ENCODE measurements at places on chromosomes 4 and X. TPM values are rescaled to one million over a fixed set of nuclear protein-coding genes. Genes with fewer than 3 reads are reported as not detected.

DNA sequence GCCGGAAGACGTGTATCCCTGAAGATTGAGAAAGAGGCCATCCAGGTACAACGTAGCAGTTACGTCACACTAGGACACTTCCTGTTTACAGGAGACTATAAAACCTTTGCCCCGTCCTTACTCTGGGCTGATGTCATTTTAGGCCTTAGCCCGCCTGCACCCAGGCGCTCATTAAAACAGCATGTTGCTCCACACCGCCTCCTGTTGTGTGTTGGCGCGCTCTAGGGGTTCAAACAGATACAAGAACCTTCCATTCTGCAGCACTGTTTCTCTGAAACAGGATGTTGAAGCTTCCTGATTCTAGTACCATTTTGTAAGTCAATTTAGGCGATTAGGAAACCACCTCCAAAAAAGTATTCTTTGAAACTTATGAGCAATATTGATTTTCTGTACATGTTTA lies 722.1 kb downstream of the PCDH7 start:
- DNase-seq: no peak

ODAPH gene
- total RNA-seq: not detected

DNA sequence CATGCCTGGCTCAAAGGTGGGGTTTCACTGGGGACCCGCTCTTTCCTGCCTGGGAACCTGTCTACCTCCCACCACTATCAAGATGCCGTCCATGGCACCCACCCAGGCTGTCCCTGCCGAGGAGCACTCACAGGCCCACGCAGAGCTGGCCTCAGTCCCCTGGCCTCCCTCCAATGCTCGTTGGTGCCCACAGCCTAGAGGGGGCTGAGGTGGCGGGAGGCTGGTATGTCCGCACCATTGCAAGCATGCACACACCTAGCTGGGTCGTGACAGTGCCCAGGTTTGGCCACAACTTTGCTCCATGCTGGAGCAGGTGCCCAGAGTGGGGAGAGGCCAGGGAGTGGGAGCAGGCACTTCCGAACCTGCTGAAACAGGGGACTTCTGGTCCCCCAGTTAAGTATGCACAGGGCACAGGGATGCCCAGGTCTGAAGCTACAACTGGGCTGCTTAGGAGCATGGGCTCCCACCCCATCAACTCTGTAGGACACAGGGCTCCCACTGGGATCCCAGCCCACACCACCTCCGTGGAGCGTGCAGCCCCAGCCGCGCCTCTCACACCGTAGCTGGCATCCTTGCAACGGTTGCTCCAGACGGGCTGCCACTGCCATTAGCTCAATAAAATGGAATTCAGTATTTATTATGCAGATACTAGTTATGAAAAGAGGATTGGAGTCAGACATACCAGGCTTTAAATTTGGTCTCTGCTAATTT lies 1376.1 kb upstream of the TENM3 start:
- DNase-seq: no peak

SHROOM4 gene
- 8.3 TPM for total RNA-seq

TBL1X gene
- 9.4 TPM for total RNA-seq

DNA sequence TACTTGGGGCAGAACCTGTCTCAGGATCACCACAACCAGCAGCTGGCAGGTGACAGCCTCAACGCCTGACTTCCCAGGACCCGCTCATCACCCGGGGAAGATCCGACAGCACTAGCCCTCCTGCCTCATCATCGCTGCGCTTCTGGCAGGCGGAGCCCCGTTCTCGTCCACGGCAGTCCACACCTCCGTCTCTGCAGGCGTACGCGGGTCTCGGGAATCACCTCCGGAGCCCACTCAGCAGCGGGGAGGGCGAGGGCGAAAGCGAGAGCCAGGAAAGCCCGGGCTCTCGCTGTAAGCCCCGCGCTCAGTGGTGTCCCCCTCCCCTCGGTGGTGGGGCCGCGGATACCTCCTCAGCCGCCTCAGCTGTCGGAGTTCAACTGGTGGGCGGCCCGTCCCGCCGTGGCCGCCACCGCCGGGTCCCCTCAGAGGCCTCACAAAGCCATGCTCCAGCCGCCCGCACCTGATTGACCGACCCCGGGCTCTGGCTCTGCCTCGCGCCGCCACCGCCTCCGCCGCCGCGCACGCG lies 518 bp upstream of the CNKSR2 start:
- DNase-seq: no peak

DNA sequence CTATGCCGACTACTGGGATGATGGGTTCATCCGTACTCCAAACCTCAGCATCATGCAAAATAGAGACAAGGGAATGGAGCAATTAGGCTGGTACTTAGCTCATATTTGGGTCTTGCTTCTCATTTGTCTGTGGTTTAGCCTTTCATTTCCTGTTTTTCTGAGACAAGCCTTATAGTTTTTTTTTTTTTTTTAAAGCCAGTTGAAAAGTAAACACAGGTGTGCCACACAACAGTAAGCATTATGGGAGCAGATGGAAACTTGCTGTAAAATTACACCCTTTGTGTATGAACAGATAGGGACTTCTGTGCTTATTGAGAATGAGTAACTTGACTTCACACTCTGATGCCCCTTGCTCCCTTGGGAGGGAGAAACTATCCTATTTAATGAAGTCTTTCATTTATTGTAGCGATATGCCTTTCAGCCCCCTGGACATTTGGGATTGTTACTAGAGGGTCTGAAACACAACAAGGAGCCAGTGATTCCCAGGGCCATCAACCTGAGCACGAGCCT lies 13.7 kb downstream of the RASSF6 start:
- no peak for DNase-seq

ALG13 gene
- 21.6 TPM for total RNA-seq

GRCh38 chr4:151879705-151880445 lies 119.1 kb upstream of the GATB start:
- DNase-seq: no peak

DNA sequence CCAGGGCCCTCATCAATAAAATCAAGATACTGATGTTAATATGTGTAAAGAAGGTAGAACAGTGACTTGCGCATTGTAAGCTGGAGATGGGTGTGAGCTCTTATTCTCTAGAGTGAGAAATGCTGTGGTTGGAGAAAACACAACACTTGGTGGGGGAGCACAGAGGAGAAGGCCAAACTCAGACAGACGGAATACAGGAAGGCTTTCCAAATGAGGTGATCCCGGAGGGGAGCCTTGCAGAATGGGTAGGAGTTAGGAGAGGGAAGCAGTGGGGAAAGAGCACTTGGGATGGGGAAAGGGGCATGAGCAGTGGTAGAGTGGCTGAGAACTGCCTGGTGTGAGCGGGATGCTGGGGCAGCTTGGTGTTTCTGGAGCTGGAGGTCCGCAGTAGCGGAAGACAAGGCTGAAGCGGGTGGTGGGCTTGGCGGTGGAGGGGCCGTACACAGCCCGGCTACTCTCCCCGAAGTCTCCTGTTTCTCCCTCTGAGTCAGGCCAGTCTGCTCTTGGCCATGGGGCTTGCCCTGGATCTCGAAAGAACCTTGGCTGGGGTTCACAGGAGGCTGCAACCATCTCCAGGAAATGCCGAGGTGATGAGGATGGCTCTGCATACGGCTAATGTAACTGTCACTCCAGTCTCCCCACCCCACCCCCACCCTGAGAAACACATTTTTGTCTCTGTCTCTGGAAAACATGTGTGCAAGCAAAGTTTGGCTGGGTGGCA lies 11.3 kb upstream of the PLAC1 start:
- DNase-seq: peak; percentile 31

DNA sequence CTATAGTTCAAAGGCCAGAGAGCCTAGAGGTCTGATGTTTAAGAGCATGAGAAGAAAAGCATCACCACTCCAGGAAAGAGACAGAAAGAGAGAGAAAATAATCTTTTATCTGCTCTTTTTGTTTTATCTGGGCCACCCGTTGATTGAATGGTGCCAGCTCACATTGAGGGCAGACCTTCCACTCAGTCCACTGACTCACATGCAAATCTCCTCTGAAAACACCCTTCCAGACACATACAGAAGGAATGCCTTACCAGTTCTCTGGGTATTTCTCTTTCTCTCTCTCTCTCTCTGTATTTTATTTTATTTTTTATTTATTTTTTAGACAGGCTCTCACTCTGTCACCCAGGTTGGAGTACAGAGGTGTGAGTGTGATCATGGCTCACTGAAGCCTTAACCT lies 252.5 kb downstream of the DTHD1 start:
- no peak for DNase-seq

DNA sequence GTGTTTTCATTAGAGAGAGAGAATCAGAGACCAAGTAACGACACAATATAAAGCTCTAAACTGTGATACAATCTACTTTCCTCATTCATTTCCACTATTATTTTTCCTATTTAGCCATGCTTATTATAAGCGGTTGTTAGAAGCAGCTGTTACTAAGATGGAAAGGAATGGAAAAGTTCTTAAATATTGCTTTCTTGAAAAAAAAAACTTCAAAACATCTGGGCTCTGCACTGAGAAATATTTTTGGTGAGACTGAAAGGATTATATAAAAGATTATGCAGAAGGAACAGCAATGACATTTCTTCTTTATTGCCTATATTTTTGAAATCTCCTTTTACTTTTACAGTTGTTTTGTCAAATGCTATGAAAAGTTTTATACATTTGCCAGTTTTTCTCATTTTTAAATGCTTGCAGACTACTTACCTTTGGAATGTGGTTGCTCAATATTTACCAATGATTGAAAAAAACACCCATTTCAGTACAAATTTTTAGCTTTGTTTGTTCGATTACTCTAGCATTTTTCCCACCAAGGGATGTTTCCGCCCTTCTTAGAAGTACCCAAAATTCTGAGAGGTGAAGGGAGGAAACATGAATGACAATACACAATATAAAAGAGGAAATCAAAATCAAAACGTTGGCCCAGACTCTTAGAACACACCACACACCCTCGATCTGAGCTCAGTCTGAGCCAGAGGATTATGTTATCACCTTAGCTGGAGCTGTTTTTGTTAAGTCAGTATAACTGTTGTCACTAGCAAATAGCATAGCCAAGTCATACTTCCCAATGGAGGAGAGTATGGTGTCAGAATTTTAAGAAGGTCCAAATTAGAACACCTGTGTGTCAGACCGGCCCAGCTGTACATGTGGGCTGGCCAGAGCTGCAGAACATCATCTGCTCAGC lies 18.4 kb downstream of the DKK2 start:
- DNase-seq: no peak

DNA sequence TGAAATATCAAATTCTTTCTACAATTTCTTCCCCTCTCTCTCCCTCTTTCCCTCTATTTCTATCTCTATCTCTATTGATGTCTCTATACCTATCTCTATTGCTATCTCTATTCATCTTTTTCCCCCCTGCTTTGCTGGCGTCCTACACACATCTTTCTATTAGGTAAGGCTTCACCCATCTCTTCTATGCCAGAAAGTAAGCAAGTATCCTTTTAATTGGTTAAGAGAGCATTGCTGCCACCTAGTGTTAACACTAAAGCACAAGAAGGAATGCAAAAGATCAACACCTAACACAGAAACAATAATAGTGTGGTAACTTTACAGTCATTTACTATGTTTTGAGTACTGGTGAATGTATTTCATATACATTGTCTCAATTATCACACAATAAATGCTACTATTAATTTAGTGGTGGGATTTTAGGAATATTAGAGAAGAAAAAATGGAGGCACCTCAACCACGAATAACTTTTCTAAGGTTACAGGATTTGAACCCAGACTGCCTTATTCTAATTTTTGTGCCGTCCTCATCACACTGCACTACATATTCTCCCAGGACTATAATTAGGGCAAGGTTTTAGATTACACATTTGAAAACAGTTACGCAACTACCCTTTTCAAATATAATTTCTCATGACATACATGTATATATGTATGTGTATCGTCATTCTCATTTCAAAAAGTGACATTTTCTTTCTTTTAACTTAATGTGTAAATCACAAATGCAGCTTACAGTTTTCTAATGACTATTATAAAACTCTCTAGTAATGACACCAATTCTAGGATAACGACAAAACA lies 3.7 kb upstream of the C4orf36 start:
- no peak for DNase-seq

DNA sequence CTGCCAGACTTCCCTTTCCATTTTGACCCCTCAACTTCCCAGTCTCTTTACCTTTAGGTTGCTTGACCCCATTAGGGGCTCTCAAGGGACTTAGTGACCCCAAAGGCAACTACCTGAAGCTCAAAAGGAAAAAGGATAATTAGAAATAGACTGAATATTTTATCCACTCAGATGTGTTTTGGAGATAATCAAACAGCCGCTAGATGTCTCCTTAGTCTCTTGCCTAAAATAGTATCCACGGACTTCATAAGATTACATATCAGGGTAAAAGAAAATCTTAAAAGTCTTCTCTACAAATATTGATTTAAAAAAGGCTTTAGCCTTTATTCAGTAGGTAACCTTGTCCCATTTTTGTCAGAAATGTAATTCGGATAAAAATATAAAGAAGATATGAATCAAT lies 21.0 kb upstream of the RHOXF2 start:
- DNase-seq: no peak

ATP2B3 gene
- 0.10 TPM for total RNA-seq

DNA sequence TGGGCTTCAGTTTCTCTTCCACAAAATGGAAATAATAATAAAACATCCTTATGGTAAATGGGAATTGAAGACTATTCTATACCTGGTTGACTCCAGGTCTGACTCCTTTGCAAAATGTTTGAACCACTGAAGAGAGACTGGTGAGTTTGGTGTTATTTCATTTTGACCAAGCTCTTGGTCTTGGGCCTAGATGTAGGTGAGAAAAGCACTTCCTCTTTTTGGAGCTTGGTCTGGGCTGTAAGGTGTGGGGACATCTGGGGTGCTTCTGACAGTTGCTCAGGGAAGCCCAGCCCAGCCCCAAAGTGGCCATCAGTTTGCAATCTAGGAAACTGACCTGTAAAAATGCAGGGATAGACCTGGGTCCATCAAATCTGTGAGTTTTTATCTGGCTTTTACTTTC lies 26.8 kb upstream of the SOD3 start:
- DNase-seq: no peak

GPAT3 gene
- 39.0 TPM for total RNA-seq

Measured in left cardiac atrium (tissue), 4 donors.